ENCODE measurements at places on chromosomes 13 and 19.

DNA sequence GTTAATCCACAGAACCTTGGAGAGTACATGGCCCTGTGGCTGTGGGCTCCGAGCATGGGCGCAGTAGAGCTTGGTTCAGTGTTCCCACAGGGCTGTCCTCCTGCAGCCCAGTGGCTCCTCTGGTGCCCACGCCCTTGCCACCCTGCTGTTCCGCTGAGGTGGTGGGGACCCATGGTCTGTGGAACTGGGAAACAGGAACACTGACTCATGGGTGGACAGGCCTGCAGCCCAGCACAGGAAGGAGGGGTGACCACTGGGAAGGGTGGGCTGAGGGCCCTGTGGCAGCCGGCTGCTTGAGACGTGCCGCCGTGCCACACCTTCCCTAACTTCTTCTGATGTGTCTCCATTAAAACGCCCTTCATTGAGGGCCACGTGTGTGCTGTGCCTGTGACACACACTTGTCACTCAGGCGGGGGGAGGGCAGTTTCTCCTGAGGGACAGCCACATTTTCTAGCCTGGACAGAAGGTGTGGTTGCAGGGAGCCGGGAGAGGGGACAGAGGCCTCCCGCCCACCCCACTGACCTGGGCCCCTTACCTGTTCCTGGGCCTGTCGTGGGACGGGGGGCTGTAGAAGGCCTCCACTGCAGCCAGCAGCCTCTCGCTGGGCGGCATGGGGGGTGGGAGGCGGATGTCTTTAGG is 21.1 kb downstream of the CHERP start:
- no peak for DNase-seq

DNA sequence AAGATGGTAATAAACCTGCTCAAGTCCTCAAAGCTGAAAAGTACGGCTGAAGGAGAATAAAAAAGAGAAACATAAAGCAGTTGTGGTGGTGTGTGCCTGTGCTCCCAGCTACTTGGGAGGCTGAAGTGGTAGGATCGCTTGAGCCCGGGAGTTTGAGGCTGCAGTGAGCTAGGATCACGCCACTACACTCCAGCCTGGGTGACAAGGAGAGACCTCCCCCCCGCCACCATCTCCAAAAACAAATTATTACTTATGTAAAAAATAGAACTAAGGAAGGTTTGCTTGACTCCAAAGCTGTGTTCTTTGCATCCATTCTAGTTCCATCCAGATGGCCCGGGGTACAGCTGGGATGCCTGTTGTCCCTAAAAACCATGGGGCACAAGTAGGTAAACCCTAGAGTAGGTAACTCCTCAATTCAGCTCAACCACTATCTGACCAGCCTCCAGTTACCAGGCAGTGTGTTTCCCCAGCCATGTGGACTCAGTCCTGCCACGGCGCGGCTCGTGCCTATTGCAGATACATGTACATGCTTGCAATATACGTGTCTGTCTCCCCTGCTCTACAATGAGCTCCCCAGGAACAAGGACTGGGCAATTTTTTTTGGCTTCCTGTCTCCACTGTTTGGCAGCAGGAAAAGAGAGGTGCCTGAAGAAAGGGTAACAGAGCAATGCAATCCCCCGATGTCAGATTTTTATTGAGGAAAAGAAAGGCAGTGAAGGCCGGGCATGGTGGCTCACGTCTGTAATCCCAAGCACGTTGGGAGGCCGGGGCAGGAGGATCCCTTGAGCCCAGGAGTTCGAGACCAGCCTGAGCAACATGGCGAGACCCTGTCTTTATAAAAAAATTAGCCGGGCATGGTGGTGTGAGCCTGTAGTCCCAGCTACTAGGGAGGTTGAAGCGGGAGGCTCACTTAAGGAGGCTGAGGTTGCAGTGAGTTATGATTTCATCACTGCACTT is 101.3 kb downstream of the GNG7 start:
- DNase-seq = no peak

DNA sequence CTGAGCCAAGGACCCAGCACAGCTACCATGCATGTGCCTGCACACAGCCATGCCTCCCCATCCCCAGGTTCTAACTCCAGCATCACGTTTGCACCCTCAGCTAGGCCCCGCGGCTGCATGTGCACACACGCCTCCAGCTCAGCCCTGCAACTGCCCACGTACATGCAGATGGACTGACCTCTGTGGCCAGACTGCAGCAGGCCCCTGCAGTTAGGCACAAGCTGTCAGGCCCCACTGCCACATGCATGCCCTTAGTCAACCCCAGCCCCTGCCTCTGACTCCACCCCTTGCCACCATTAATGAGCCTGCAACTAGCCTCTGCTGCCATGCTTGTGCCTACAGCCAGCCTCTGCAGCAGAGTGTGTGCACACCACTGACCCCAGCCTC is 23.1 kb downstream of the SLC6A16 start:
- no peak for DNase-seq

- DNase-seq = no peak
Measured at GRCh38 chr19:33310606-33311325, 8.4 kb upstream of the CEBPA start.

GRCh38 chr13:44308352-44308751 is 65.3 kb upstream of the SERP2 start:
- DNase-seq = no peak

DNA sequence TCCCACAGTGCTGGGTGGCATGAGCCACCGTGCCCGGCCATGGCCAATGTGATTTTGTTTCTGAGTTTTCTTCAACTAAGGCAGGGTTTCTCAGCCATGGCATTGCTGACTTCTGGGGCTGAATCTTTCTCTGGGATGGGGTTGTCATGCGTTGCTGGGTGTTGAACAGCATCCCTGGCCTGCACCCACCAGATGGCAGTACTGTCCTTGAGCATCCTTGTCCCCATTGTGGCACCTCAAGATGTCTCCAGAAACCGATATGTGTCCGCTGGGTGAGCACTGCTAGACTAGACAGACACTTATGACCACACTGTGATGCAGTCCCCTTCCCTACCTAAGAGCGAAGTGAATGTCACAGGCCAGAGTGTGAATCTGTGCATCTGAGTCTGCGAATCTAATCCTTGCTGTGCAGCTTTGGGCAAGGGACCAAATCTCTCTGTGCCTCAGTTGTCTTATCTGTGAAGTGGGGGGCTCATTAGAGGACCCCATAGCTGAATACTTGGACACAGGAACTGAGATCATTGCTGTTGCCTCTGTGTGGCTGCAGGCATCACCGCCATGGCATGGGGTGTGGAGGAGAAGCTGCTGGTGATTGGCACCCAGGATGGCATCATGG is 50.3 kb upstream of the SIN3B start:
- no peak for DNase-seq

GRCh38 chr19:47241919-47242577 is 11.0 kb upstream of the BBC3 start:
- no peak for DNase-seq
